ENCODE measurements at places on chromosomes 12 and 14. TPM values are rescaled to one million over a fixed set of nuclear protein-coding genes. Genes with fewer than 3 reads are reported as not detected.

The CPNE6 gene
- polyA plus RNA-seq: not detected

The TSPAN19 gene
- polyA plus RNA-seq: 0.58 TPM

GRCh38 chr14:32744811-32745445, 193.8 kb upstream of the NPAS3 start:
- DNase-seq: no peak

DNA sequence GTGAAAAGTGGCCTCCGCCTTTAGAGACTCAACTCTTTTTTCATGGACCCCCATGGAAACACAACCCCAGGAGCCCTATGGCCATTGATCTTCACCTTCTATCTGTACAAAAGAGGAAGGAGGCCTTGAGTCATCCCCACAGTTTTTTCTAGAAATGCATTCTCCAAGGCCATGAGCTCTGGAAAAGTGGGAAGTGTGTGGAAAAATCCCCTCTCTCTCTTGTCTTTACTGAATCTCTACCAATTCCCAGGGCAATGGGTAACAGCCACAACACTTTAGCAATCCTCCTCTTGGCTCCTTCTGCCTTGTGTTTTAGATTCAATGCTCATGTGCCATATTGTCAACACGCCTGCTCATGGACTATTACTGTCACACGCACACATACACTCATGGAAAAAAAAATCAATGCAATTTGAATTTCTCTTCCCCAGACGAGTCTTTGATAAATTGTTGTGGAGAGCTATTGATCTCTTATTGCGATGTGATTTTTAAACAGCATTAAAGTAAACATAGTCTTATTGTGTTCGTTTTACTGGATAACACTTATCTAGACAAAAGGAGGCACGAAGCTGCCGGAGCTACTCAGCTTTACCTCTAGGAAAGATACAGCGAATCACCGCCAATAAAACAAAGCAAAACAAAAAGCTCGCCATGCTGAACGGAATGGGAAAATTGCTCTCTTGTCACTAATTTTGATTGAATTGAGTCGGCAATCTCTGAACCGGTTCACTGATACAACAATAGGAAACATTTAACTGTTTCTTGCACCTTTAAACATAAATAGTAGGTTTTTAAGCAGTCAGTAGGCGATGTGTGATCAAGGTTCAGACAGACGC, 260.3 kb downstream of the VRK1 start:
- DNase-seq: no peak

The ARHGEF25 gene
- 38.3 TPM for polyA plus RNA-seq

The C3AR1 gene
- polyA plus RNA-seq: 3.2 TPM

DNA sequence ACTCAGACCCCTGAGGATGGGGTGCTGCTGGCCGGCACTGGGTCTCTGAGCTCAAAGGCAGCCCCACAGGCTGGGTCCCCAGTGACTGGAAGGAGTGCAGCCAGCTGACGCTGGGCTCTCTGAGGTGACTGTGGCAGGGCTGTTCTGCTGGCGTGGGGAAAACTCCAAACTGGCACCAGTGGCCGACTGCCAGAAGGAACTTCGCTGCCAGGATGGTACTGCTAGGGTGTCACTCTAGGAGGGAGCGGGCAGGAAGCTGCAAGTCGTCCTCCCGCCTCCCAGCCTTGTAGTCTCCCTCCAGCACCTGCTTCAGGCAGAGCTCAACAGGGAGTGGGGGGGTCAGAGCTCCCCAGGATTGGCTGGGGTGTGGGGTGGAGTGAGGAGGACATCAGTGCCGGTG, 41.3 kb downstream of the CDC42BPB start:
- DNase-seq: no peak

- no peak for DNase-seq
These were observed 321.8 kb downstream of the SNAPC1 start for GRCh38 chr14:62084020-62084419.

The POTEG gene
- polyA plus RNA-seq: 0.14 TPM

DNA sequence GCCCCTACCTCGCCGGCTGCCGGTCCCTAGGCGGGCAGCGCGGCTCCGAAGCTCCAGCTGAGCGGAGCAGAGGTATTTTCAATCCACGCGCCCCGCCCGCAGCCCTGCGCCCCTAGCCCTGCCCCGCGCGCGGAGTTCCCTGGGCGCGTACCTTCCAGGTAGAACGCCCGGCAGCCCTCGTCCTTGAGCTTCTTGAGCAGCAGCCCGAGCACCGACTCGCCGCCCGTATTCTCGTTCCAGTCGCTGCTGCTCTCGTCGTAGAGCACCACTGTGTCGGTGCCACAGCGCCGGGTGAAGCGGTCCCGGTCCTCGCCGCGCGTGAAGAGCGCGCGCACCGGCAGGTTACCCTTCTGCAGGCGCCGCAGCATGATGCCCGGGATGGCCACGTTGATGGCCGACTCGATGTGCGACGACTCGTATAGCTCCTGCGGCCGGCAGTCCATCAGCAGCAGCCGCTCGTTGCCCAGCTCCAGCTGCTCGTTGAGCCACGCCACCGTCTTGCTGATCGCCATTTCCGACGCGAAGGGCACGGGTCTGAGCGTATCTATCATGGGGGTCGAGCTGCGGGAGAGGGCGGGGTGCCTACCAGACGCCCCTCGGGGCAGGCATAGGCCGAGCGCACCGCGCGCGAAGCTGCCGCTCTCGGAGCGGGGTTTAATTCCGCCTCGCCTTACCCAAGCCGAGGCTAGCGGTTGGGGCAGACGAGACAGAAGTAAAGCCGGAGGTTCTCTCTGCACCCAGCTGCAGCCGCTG, 636 bp downstream of the DUSP6 start:
- no peak for DNase-seq

The LAG3 gene
- 1.7 TPM for polyA plus RNA-seq

DNA sequence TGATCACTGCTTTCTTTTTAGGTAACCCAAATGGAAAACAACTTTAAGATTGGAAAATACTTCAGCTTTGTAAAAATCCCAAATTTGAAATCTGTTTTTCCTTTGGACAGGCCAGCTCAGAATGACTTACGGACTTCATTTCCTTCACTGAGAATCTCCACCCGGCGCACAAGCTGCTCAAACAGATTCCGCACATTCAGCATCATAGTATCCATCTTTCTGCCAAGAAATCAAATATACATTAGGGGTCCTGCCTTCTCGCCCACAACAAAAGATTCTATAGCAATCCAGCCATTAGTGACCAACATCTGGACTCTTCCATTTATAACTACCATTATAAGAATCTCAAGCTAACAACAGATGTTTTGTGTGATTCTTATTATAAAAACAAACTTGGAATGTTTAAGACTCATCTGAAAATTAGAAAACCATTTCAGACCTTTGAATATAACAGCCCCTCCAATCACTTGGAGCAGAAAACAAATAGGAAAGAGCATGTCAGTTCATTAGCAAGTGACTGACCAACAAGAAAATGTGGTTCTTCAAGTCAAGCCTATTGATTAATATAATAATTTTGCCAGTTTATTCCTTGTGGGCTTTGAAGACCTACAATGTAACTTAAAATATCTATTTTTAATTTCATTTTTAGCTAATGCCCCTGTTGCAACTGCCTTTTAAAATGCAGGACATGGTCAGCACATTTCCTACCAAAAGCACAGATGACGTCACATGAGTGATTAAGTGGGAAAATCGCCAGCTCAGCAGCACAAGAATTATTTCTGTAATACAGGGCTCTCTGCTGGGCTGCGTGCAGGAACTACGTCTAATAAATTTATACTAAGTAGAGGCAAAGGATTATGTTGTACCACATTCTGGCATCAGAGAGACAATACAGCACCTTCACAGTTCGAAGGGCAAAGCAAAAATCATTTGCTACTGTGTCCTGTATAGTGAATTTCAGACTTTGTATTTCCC, 8.5 kb downstream of the RACGAP1 start:
- no peak for DNase-seq

GRCh38 chr12:80086025-80086424, 13.3 kb upstream of the OTOGL start:
- DNase-seq: no peak

DNA sequence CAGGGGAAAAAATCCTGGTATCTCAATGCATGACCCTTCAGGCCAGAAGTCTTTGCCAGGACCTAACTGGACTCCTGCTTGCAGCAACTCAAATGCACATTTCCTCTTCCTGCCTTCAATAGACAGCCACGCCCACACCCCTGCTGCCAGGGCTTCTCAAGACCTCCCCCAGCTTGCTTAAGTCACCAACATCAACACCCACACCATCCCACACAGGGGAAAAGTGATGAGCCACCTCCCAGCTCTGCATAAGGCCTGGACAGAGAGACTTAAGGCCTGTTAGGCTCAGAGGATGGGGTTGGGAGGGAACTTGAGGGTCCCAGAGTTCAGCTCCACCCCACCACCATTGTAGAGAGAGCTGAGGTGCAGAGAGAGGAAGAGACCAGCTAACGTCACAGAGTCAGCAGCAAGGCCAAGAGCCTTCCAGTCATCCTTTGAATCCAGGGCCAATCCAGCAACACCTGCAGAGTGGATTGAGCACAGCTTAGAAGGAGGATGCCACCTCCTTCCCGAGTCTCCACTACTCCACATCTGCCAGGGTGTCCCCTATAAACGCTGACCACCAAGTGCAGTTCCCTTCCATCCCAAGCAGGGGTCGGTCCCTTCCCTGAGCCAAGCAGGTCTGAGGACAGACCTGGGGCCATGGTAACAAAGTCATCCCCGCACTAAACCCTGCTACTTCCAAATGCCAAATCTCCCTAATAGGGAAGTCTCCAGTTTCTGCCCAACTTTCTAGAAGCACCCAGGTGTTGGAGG, 50.0 kb downstream of the KDM2B start:
- no peak for DNase-seq

GRCh38 chr12:46908236-46908935, 82.6 kb upstream of the SLC38A4 start:
- no peak for DNase-seq

GRCh38 chr14:75917322-75917945, 64.4 kb downstream of the TGFB3 start:
- DNase-seq: no peak

DNA sequence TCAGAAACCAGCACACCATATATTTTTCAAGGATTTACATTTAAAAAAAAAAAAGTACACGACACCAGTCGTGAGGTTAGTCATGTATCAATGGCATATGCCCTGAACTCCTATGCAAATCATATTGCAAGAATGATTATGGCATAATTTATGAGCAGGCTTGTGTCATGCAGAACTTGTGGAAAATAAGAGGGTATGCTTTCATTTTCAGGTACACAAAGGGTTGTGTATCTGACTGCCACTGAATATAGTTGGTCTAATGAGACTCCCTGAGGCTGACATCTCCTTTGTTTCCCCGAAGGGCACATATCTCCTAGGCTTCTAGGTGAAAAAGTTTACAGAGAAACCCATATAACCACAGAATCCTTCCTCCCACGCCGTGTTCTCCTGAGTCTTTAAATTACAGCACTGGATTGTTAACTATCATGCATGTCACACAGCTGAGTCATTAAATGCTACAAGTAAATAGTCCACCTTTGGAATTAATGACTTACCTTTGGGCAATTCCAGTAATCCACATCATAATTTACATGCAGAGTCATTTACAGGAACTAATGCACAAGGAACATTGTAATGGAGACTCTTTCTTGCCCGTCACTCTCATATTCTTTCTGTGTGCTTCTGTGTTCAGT, 356.7 kb upstream of the DIO2 start:
- DNase-seq: no peak

- DNase-seq: no peak
These were observed 127.6 kb downstream of the SLC38A6 start for GRCh38 chr14:61108496-61109141.

GRCh38 chr14:104252256-104253215, 114.1 kb downstream of the KIF26A start:
- DNase-seq: no peak

The CLEC2A gene
- polyA plus RNA-seq: not detected

The SMCO2 gene
- 1.4 TPM for polyA plus RNA-seq

DNA sequence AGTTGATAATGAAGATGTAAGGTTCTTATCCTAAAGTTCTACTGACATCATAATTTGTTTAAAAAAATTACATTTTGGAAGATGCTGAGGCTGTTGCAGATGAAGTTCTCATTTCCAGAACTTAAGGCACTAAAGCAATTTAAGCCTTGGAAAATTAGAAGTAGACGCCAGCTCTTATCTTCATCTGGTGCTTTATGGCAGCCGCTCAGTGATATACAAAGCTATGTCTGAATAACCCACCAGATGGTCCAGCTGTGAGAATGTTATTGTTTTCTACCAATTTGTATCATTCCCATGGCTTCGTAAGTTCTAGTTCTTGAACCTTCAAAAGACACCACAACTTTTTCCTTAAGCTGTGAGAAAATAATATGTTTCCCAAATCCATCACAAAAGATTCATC, 212.1 kb upstream of the ARID2 start:
- no peak for DNase-seq

- DNase-seq: no peak
These were observed 3.3 kb upstream of the RIMBP2 start for GRCh38 chr12:130719263-130719859.

- no peak for DNase-seq
These were observed 62.6 kb downstream of the ELK3 start for GRCh38 chr12:96256672-96257361.

The NAV3 gene
- polyA plus RNA-seq: 7.3 TPM

DNA sequence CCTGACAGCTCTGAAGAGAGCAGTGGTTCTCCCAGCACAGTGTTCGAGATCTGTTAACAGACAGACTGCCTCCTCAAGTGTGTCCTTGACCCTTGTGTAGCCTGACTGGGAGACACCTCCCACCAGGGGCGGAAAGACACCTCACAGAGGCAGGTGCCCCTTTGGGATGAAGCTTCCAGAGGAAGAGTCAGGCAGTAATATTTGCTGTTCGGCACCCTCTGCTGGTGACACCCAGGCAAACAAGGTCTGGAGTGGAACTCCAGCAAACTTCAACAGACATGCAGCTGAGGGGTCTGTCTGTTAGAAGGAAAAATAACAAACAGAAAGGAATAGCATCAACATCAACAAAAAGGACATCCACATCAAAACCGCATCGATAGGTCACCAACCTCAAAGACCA, 21.6 kb upstream of the ABCC9 start:
- DNase-seq: no peak

GRCh38 chr12:56160894-56161689, 2.9 kb downstream of the MYL6 start:
- no peak for DNase-seq

The NFE2 gene
- 4.5 TPM for polyA plus RNA-seq

The KCNC2 gene
- polyA plus RNA-seq: 0.79 TPM

The SNW1 gene
- 78.2 TPM for polyA plus RNA-seq

DNA sequence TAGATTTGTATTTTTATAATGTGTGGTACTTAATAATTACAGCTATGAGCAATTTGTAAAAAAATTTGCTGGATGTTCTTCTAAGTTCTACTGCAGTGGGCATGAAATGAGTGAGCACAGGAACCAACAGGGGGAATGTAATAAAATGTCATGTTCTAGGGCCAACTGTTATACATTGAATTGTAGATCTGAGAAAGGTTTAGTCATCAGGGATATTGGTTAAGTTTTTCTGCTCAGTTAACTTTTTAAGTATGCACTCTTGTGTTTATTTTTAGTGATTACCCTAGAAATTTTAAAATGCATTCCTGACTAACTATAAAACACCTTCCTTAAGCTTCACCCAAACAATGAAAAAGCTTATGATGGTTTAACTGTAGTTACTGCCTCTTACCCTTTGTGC, 101.8 kb downstream of the CAND1 start:
- DNase-seq: no peak

GRCh38 chr14:96351986-96352385, 11.2 kb downstream of the ATG2B start:
- DNase-seq: no peak

GRCh38 chr12:51686727-51687126, 95.7 kb downstream of the SCN8A start:
- DNase-seq: no peak
